Cortex of kidney (tissue), 1 donor: ENCODE measurements at places on chromosomes 4 and X.

DNA sequence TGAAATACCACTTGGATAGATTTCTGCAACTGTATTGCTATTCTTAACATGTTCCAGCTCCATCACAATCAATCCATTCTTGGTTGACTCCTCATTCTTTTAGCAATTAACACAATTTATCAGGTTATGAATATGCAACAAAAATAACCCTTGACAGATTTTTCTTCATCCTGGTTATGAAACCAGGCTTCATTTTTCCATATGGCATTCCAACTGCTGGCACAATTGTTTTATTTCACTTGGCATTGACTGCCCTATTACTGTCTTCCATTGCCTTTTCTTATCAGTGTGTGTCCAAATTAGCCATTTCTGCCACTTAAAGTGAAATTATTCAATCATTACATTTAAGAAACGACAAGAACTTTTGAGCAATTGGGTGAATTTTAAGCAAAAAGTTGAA lies 388.8 kb upstream of the EPHA5 start:
- DNase-seq = no peak

DNA sequence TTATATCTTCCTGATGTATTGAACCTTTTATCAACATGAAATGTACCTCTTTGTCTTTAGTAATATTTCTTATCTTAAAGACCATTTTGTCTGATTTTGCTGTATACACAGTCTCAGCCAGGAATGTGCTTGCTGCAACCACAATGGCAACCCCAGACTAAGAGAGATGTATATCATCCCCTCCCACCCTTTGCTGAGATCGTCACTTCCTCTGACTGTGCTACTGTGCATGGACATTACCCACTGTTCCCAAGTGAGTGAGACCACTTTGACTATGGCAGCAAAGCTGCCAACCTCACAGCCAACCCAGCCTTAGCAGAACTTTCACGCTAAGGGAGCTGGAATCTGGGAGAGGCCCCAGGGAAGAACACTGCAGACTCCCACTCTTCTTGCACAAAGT lies 46.0 kb downstream of the EIF2S3 start:
- DNase-seq = no peak

DNA sequence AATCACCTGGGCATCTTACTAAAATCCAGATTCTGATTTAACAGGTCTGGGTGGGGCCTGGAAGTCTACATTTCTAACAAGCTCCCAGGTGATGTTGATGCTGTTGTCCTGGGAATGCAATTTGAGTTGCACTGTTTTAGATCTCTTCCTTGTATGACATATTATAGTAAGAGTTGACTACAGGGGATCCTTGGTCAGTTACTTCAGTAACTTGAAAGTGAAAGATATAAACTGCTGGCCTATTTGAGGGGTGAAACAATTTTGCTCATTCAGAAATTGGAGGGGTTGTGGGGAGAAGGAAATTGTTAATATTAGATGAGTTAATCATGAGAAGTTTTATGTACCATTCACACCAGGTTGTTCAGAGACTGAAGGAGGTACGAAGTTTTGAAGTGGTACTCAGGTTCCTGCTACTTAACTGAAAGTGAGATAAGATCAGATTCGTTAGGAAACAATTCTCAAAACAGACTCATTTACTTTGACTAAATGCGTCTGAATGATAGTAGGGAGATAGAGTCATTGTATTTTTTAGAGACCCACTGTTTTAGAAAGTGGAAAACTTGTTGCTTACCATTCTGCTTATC lies 12.5 kb downstream of the SH2D1A start:
- no peak for DNase-seq

GRCh38 chr4:103673983-103674382 lies 45.8 kb downstream of the TACR3 start:
- DNase-seq = no peak

GRCh38 chrX:63475200-63475599 lies 124.1 kb upstream of the SPIN4 start:
- no peak for DNase-seq

- DNase-seq = no peak
Measured at GRCh38 chr4:42750091-42750490, 93.2 kb upstream of the ATP8A1 start.

DNA sequence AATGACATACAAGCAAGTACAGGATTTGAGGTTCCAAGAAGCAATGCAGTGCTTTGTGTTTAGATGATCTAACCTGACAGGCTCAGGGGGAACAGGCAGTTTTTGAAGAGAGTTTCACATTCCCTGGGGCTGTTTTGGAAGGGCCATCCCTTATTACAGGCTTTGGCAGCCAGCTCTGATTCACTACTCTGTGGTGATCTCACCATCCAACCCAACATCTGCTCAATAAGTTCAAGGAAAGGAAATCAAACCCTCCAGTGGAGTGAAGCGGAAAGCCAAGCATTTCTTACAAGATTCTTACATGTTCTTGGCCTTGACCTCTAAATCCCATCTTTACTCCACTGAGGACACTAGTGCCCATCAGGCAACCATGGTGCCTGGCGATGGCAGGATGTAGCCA lies 7.5 kb downstream of the IDS start:
- no peak for DNase-seq

- no peak for DNase-seq
Measured at GRCh38 chr4:151990201-151990600, 229.4 kb upstream of the GATB start.

DNA sequence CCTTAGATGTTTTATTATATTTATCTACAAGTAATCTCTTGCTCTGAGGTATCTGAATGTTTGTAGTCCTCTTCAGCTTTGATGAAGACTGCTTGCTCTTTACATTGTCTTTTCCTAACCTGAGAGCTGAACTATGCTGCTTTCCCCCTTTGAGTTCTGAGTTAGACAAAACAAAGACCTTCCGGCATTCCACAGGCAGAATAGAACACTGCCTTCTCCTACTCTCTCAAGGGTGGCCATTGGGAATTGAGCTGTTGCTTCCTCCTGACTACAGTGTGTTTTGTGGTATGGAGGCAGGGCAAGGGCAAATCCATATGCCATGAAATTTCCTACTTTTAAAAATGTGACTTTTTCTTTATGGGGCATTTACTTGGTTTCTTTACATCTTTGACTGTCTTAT lies 841.0 kb downstream of the FAM133A start:
- no peak for DNase-seq

DNA sequence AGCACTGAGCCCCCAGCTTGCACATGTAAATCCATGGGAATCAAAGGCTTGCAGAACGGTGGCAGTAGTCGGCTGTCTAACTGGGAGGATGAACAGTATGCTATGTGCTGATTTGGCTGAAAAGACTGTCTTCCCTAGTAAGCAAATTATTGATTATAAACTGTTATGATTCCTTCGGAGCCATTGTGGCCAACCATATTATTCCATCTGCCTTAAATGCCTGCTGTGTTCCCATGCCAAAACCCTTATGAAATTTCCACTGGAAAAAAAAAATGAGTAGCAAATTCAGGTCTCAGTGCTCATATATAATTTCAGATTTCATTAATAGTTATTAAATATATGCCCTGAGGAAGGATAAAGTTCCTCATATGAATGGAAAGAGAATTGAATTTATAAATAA lies 132.7 kb upstream of the MID1 start:
- no peak for DNase-seq

- no peak for DNase-seq
Measured at GRCh38 chr4:101651778-101652177, 138.8 kb upstream of the BANK1 start.

DNA sequence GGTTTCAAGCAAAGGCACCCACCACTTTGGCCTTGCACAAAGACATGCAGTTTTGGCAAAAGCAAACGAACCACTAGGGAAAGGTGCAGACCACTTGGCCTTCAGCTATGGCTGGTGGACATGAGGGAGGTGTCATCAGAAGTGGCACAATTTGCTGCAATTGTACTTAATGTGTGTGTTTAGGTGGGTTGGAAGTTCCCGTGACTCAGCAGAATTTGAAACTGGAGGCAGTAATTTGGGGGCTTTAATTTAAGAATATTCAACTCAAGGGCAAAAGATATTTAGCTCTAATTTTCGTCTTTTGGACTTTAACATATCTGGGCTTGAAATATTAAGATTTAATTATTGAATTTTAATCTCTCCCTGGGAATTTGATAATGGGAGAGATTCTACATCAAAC lies 115.6 kb upstream of the NOCT start:
- DNase-seq = no peak

DNA sequence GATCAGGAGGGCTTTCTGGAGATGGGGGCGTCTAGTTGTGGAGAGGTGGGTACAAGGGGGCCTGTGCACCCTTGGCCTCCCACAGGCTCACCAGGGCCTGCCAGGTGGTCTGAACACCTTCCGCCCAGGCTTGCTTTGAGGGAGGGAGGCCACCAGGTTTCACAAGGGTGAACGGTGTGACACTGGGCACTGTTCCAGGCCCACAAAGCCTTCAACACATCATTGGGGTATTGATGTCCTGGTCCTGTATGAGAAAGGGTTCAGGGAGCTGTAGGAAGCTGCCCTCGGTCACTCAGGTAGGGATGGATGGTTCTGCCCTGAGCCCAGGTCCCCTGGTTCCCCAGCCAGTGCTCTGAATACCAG lies 6.0 kb downstream of the HTRA3 start:
- no peak for DNase-seq

GRCh38 chr4:173536808-173537429 lies 6.9 kb upstream of the HAND2 start:
- no peak for DNase-seq

DNA sequence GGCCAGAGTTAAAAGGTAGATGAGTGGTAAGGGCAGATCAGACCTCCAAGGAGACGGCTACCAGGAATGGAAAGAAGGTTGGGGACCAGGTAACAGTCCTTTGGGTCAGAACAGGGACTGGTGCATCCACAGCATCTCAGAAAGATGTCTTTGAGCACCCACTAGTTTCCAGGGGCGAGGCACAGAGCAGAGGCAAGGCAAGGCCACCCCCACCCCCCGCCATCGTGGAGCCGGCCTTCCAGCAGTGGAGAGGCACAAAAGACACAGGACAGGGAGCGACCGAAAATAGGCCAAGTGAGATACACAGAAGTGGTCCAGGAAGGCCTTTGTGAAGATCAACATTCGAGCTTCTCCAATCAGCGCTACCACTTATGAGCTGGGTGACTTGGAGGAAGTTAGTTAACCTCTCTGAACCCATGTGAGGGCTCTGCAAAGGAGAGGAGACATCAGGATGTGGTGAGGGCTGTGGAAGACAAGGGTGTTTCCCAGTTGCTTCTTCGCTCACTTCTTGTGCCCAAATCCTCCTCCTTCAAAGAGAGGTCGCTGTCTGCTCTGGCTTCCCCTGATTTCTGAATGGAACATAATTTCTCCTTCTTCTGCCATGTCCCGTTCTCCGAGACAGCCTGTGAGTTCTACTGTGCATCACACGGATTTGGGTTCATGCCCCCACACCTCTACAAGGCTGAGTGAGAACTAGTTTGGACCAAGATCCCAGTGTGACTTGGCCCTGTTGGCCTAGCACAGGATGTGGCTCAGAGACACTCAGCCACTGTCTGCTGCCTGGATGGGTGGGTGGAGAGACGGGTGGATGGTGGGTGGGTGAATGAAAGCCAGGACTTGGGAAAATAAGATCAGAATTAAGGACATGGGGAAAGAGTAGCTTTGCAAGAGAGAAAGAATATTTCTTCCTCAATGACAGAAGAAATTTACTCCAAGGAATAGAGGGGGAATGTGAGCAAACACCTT lies 16.7 kb upstream of the MSX1 start:
- no peak for DNase-seq

GRCh38 chr4:98148856-98149255 lies 5.6 kb upstream of the STPG2 start:
- no peak for DNase-seq

- no peak for DNase-seq
Measured at GRCh38 chr4:113565702-113566012, 195.9 kb downstream of the CAMK2D start.

GRCh38 chrX:38260231-38260630 lies 39.6 kb upstream of the SRPX start:
- DNase-seq = no peak

- DNase-seq = no peak
Measured at GRCh38 chr4:13981499-13981898, 354.0 kb upstream of the BOD1L1 start.

GRCh38 chrX:153925739-153926551 lies at the start of gene ARHGAP4:
ARHGAP4 (minus strand) TSS chrX:153926264; CDS start chrX:153926202, 62 bp downstream.
- no peak for DNase-seq

DNA sequence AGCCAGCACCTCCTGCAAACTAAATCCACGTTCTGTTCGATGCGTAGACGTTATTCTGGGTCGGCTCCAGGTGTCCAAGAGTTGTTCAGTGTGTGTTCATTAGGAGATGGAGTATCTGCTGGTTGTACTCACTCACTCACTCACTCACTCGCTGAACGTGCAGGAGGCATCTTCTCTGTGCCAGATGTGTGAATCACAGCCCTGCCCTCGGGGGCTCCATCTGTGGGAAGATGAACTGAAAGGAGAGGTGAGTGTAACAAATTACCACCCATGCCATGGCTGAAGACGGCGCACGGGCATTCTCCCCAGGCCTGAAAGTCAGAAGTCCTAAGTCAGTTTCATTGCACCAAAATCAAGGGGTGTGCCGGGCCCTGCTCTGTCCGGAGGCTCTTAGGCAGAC lies 16.1 kb downstream of the NSG1 start:
- DNase-seq = no peak

GRCh38 chrX:101415180-101416145 lies 7.4 kb downstream of the HNRNPH2 start:
- no peak for DNase-seq

- no peak for DNase-seq
Measured at GRCh38 chrX:16167181-16167580, at the start of gene MAGEB17. MAGEB17 (plus strand) TSS chrX:16167481; CDS start chrX:16170383, 2,902 bp downstream.

GRCh38 chrX:7112071-7112470 lies 35.4 kb upstream of the STS start:
- no peak for DNase-seq

DNA sequence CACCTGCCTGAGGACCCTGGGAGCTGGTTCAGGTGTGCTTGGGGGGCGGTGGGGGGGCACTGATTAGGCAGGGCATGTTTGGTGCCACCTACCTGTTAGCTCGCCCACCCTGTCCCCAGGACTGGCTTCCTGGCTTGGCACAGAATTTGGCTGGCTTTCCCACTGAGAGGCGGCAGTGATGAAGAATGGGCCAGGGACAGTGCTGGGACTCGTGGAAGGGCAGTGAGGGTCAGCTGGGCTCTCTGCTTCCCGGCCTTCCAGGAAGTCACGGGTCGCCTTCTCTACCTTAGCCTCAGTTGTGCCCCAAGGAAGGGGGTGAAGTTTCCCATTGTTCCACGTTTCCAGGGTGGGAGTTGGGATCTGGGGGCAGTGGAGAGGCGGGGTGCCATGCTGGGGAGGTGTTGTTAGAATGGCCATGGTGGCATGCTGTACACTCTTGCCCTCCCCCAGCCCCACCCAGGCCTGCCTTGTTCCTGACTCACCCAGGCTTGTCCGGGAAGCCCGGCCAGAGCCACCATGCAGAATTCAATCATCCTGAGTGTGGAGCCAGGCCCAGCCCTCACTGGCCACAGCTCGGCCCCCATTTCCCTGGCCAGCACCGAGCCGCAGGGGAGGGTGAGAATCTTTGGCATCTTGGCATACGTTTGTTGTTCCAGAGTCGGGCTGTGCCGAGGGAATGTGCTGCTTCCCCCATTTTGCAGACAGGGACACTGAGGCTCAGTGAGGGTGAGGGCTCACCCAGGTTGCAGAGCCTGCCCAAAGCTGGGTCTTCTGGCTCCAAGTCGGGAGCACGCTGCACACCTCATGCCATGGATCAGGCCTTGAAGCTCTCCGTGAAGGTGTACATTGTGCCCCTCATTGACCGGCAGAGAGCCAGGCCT lies 21.9 kb upstream of the GPR78 start:
- DNase-seq = no peak

- DNase-seq = no peak
Measured at GRCh38 chr4:183438458-183439113, 5.8 kb upstream of the CDKN2AIP start.

- DNase-seq = no peak
Measured at GRCh38 chr4:68906780-68907137, 44.8 kb downstream of the UGT2A3 start.

GRCh38 chr4:23894021-23894420 lies 4.2 kb upstream of the PPARGC1A start:
- no peak for DNase-seq
